ENCODE measurements at places on chromosomes 2 and 18. TPM values are rescaled to one million over a fixed set of nuclear protein-coding genes. Genes with fewer than 3 reads are reported as not detected.

Gene MAPRE3
- 13.8 TPM for total RNA-seq

Gene C18orf32
- 77.4 TPM for total RNA-seq

Gene TTR
- 0.25 TPM for total RNA-seq

Gene SERPINB10
- not detected for total RNA-seq

Gene RBBP8
- total RNA-seq, result 10.9 TPM

Gene EPB41L3
- total RNA-seq, result 126 TPM

Gene ATG16L1
- 10.9 TPM for total RNA-seq

Gene LINC00305
- not detected for total RNA-seq

Gene OR6B3
- total RNA-seq, result not detected

- no peak for DNase-seq
These were observed 133.6 kb downstream of the GULP1 start for GRCh38 chr2:188425266-188425665.

- no peak for DNase-seq
These were observed 1855.7 kb upstream of the CELF4 start for GRCh38 chr18:39421276-39421675.

DNA sequence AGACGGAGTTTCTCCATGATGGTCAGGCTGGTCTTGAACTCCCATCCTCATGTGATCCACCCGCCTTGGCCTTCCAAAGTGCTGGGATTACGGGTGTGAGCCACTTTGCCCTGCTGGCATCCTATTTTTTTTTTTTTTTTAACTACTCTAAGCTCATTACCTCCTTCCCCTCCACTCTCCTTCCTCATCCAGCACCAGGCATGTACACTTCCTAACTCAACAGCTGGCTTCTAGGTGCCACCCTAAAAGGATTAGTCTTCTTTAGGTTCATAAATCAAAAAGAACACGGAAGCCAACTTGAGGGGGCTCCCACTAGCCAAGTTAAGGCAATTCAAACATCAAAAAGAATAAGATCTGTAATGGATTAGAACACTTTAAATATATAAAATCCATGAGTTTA lies 70.6 kb upstream of the TEX51 start:
- no peak for DNase-seq

DNA sequence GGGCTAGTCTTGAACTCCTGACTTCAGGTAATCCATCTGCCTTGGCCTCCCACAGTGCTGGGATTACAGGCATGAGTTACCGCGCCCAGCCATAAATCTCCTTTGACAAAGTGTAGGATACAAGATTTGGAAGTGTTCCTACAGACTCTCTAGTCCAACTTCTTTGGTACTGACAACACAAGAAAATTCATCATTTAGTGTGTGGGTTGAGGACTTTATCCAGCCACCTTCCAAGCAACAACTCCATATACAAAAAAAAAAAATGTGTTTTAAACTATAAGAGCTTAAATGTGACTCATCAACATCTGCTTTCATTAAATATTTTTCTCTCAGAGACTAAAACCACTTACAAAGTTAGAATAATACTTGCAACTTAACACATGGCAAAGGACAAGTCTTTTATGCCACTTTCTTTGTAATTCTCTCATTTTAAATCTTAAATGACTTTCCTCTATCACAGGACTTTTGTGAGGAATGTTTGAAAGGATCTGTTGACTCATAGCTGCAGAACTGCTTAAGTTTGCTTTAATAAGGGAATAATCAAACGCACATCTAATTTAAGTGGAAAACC lies 46.2 kb upstream of the ITGAV start:
- DNase-seq, result no peak

- DNase-seq, result no peak
These were observed 14.7 kb downstream of the GEMIN6 start for GRCh38 chr2:38792751-38793150.

DNA sequence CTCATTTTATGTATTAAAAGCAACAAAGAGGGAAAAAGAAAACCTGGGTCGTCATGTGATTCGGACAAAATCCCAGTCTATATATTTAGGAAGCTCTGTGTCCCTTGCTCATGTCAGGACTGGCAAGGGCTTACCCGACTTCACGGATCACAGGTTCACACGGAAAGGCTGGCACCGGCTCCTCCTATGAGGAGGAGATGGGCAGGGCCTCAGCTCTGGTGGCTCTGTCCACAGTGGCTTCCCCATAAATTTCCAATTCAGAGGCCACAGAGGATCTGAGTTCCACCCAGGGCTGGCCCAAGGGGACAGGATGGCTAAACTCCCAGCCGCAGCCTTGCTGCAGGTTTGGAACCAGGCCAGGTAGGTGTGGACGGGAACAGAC lies 186.8 kb downstream of the BCL2 start:
- no peak for DNase-seq

- DNase-seq, result no peak
These were observed 203.4 kb downstream of the ASXL3 start for GRCh38 chr18:33781429-33781828.

DNA sequence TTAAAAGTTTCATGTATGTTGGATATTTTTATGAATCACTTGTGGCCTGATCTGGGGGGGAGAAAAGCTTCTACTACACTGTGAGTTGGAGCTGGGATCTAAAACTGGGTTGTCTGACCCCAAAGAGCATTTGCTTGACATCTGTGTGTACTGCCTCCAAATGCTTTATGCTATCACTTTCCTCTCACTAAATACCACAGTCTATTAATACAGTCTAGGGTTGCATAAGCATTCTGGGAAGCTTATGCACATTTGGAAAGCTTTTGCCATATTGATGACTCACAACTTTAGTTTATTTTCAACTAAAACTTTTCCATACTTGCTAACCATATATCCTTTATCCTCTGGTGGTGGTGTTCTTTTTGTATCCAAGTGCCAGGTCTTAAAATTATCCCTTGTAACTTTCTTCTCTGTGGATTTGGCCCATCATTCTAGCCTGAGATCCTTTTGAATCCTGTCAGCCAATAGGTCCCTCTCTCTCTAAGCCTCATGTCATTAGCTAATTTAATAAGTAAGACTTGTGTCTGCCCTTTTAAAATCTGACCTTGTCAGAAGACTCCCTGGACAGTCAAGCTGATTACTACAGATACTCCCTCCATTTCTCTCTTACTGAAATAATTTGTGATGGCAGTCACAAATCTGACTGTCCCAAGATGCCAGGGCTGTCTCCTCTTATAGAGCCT lies 72.7 kb downstream of the NXPH2 start:
- DNase-seq, result no peak

DNA sequence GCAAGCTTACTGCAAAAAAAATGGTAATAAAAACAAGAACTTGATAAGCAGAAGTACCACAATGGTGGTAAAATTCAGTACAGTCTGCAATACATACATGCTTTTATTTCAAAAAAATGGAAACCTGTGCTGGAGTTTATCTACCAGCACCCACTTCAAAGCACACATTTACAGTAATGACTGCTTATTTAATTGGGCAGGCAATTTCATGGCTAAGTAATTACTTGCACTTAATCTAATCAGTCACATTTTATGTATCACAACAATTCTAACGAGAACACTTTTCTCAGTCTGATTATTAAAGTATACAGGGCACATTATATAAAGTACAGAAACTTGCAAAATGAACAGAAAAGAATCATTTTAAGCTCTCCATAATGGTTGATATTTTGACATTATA lies 5.2 kb downstream of the APCDD1 start:
- DNase-seq, result no peak

GRCh38 chr2:181120625-181121024 lies 140.2 kb downstream of the UBE2E3 start:
- DNase-seq, result no peak

DNA sequence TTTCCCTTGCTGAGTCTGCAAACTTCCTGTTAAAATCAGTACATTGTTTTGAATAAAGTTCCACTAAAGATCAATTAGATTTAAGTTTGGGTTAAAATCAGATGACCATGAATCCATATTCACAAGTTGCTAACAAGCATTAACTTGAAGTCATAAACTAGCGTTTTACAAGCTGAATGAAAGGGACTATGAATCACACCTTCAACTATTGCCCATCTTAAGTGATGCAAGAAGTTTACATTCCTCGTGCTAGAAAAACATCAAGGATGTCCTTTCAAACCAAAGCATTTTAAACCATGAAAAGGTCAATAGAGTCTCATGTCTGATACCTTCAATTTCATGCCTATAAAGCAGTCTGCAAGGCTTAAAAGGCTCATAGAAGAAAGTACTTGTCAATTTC lies 257.2 kb upstream of the SYT4 start:
- no peak for DNase-seq

GRCh38 chr2:25994509-25994908 lies 12.2 kb upstream of the KIF3C start:
- no peak for DNase-seq

GRCh38 chr2:126719833-126720351 lies 63.9 kb downstream of the GYPC start:
- no peak for DNase-seq

- DNase-seq, result no peak
These were observed 46.2 kb upstream of the ELOA2 start for GRCh38 chr18:47081578-47081977.
